ENCODE measurements at places on chromosomes 6 and 20.

DNA sequence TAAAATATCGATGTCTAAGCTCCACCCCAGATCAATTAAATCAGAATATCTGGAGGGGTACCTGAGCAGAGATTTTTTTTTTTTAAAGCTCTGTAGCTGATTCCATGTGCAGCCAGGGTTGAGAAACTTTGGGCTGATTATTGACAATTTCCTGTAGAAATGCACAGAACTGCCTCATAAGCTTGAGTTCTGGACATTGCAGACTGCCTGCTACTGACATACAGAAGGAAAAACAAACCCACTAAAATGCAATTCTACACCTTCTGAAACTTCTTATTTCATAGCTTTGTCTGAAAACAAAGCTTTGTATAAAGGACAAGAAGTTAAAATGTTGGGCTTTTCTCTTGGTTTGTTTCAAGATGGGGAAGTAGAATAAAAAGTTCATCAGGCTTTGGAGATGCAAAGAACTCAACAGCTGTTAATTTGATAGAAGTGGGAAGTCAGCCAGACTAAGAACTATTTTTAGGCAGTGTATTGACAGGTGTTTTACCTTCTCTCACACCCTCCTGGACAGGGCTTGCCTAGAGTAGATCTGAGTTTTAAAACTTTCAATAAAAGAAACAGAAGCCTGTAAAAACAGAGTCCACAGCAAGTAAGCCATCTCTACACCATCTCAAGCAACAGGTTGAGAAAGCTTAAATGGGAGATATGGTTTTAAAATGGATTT, 147.7 kb downstream of the KCNQ5 start:
- no peak for DNase-seq

DNA sequence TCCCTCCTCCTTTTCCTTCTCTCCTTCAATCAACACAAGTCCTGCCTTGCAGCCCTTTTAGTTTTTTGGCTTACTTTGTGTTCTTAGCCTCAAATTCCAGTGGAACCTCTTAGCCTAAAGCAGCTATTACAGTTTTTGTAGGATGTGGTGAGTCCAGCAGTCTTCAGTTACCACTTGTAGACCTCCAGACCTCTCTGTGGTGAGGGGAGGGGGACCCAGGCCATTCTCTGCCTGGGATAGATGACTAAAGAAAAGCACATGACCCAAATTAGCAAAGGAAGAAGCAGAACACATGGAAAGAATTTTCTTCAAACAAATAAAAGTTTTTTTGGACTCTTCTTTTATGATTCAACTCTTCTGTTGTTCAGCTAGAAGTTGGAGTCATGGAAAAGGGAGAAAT, 246.5 kb downstream of the HAO1 start:
- no peak for DNase-seq

DNA sequence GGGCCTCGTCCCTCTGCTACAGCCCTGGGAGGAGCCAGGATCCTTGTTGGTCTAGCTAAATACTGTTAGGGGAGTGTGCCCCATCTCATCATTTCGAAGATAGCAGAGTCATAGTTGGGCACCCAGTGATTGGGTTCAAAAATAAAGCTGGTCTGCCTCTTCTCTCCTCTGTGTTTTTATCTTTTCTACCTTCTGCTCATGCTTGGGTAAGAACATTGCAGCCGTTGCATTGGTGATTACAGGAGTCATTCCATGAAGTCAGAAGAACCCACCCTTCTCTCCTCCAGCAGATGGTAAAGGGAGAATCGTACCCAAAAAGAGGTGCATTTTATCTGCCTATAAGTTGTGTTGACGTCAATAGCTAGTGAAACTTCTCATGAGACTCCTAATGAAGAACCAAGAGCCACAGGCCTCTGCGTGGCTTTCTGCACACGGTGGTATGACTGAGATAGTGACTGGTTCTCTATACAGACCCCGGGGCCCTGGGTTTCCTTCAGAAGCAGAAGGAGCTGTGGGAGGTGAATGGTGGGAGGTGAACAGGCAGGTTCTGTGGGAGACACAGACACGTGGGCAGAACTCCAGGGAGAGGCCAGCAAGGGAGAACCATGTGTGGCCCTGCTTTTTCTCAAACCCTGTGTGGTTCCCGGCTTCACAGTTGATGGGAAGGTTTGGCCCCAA, 5.7 kb upstream of the FAM209A start:
- no peak for DNase-seq

- no peak for DNase-seq
Measured at GRCh38 chr6:158825038-158825950, 6.1 kb upstream of the EZR start.

- DNase-seq, result no peak
Measured at GRCh38 chr6:152261179-152261578, 376.0 kb downstream of the SYNE1 start.

DNA sequence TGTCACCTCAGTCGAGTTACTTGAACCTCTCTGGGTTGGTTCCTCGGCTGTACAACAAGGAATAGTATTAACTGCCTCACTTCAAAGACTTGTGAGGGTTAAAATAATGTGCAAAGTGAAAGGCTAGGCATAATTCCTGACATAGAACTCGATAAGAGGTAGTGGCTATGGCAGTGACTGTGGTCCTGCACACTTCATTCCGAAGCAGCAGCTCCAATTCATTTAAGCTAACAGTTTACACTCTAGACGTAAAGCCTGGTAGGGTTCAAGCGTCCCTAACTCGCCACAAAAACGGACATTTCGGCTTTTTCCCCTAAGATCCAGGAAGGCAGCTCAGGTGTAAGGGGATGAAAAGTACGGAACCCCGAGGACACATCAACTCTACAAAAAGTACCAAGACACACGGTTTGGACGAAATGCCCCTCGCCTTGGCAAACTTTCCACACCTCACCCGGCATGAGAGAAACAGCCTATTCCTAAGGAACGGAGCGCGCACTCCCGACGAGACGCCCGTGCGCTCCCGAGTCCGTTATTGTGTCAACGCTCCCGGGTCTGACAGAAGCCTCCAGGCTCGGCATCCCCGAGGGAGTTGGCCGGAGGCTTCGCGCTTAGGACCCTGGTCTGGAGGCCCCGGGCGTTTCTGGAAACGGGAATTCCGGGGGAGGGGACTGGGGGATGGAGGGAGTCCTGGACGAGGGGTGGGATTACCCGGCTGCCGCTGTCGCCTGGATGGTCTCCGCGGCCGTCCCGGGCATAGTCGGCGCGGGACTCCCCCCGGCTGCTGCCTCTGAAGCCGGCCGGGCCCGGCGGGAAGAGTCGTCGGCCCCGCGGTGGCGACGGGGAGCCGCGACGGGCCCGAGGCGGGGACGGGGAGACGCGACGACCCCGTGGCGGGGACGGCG, 937 bp downstream of the ZNF318 start:
- no peak for DNase-seq

GRCh38 chr20:17688965-17689364, 6.9 kb upstream of the RRBP1 start:
- no peak for DNase-seq

GRCh38 chr6:44339301-44339700, 3.1 kb upstream of the SPATS1 start:
- no peak for DNase-seq

DNA sequence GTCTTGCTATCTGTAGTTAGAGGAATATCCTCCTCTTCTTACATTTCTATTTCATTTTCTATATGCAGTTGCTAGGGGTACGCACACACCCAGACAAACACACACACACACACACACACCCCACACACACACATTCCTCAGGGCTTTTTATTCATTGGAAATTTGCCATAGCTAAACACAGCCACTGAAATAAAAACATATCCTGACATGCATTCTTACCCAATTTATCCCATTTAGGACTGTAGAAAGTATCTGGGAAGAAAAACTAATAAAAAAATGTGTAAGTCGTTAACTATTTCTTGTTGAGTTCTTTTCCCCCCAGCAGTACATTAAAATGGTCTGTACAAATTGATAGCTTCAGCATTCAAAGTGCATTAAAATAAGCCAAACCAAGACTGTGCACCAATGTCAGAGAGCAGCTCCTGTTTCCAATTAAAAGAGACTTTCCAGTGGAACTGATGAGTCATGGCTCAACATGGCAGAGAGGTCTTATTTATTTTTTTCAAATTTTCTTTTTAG, 357.9 kb upstream of the AGPAT4 start:
- no peak for DNase-seq

- no peak for DNase-seq
Measured at GRCh38 chr6:53746442-53747103, 48.2 kb upstream of the LRRC1 start.

DNA sequence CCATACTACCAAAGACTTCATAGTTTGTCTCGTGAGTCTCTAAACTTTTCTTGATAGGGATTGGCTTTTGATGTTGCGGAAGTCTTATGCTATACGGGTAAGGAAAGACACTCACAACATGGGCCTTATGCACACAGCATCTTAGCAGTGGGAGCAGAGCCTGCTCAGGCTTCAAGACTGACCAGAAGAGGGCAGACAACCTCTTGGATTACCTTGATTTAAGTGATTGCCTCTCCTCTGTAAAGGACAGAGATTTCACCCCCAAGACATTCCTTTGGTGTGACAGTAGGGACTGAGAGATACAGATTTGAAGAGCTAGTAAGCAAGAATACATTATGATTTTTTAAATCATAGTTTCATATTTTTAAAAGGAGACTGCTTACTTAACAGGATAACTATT, 71.0 kb upstream of the SAMD3 start:
- peak; percentile 25 for DNase-seq

DNA sequence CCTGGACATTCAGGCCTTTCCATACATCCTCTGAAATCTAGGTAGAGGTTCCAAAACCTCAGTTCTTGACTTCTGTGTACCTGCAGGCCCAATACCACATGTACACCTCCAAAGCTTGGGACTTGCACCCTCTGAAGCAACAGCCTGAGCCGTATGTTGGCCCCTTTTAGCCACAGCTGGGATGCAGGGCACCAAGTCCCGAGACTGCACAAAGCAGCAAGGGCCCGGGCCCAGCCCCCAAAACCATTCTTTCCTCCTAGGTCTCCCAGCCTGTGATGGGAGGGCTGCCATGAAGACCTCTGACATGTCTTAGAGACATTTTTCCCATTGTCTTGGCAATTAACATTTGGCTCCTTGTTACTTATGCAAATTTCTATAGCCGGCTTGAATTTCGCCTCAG, 107.4 kb upstream of the FRMD1 start:
- DNase-seq, result no peak

DNA sequence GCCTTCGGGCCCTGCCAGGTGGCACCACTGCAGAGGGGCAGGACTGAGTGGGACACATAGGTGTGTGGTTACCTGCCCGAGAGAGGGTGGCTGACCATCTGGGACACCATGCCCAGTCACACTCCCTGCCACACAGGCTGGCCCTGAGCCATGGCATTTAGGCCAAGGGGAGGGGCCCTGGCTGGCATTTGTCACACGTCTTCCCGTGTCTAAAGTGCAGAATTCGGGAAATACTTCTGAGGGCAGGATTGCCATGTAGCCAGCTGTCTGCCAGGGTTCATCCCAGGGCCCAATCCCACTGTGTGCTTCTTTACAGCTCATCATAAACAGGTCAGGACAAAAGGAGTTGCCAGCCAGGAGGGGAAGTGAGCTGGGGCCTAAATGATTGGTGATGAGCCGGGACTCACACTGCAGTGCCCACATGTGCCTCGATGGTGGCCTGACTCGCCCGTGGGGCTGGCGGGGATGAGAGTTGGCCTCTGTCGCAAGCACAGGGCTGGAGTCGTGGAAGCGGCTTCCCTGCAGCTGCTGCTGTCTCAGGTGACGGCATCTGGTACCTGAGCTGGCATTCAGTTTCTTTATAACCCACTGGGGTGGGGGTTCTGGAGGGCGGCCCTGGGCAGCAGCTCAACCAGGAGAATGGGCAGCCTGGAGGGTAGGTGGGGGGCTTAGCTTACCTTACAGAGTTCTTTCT, 5.9 kb upstream of the UNC93A start:
- DNase-seq, result no peak
